ENCODE measurements at places on chromosomes 4 and X.

DNA sequence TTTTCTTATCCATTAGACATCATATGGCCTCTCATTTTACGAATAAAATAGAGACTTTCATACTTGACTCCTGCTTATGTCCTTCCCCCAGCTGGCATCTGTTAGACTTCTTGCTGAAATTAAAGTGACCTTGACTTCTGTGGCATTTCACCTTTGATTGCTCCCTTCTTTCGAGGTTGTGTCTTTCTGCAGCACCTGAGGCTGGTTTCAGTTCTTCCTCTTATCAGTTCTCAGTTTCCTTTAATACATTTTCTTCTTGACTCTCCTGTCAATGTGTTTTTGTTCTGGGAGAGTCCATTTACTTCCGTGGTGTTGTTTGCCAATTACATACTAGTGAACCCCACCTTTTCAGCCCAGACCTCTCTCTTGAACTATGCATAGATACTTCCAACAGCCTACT is 81.6 kb downstream of the RBPJ start:
- DNase-seq = no peak

GRCh38 chr4:105859233-105859632 is 36.0 kb upstream of the NPNT start:
- DNase-seq = peak; percentile 13

GRCh38 chrX:53438174-53438831 is 4.1 kb upstream of the HSD17B10 start:
- DNase-seq = no peak

- DNase-seq = no peak
Observed at GRCh38 chr4:184268584-184269160, 51.0 kb upstream of the ENPP6 start.

GRCh38 chr4:176313596-176314336 is 6.0 kb upstream of the SPCS3 start:
- DNase-seq = no peak

- DNase-seq = no peak
Observed at GRCh38 chrX:13047759-13048158, 3.3 kb upstream of the FAM9C start.

DNA sequence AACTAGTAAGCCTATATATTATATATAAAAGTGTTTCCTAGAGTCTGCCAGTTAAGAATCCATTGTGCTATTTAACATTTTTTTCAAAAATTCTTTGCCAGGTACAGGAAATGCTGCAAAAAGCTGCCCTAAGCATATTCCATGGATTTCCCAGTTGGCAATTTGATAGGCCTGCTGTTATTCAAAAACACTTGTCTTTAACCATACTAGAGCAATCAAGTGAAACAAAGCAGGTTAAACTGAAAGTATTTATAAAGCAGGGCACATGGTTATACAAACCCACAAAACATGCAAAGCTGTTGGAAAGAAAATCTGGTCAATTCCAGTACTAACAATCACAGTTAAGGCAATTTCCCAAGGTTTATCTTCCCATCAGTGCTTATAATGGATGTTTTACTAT is 159.9 kb downstream of the UNC5C start:
- no peak for DNase-seq

DNA sequence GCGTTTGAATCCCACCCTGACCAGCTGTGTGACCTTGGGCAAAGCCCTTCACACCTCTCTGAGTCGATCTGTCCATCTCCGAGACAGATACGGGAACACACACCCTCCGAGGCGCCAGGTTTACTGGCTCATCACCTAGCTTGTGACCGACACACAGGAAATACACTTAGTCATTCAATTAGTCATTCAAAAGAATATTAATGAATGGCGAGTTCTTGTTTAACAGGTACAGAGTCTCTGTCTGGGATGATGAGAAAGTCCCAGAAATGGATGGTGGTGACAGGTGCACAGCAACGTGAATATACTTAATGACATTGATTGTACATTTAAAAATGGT is 80.6 kb downstream of the PPP2R2C start:
- DNase-seq = no peak

GRCh38 chr4:123708902-123709301 is 312.3 kb downstream of the SPRY1 start:
- DNase-seq = no peak

DNA sequence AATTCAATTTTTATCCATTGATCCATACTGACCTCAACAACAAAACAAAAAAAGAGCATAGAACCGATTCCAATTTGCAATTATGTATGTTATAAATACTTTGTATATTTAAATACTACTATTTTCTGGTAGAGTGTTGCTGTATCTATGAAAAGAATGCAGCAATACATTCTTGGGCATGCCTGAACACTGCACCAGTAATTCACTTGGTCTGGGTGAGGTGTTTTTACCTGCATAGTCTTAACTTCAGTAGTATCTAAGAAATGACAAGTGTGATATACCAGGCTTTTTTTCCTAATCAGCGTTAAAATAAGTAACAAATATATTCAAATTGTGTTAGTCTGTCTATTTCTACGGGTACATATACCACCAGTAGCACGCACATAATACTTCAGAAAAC is 120.2 kb downstream of the KLHL13 start:
- no peak for DNase-seq

Data from fibroblast of skin of left biceps (primary cell).